ENCODE measurements at places on chromosomes 4 and X. TPM values are rescaled to one million over a fixed set of nuclear protein-coding genes. Genes with fewer than 3 reads are reported as not detected.

The AREG gene
- total RNA-seq, result 1.8 TPM

The TMEM150C gene
- total RNA-seq, result 10.2 TPM

The PRRG1 gene
- 15.6 TPM for total RNA-seq

The RENBP gene
- total RNA-seq, result 4.4 TPM

The EFHC2 gene
- 6.1 TPM for total RNA-seq

The PNMA3 gene
- total RNA-seq, result 0.42 TPM

The XAGE1A gene
- not detected for total RNA-seq

The SORBS2 gene
- 83.4 TPM for total RNA-seq

The ASB9 gene
- total RNA-seq, result 3.4 TPM

The HMGB2 gene
- 94.1 TPM for total RNA-seq

The TMEM144 gene
- 30.3 TPM for total RNA-seq

The N4BP2 gene
- 64.7 TPM for total RNA-seq

The ODAM gene
- not detected for total RNA-seq

The CC2D2A gene
- total RNA-seq, result 40.5 TPM

The SLC49A3 gene
- total RNA-seq, result 2.1 TPM

The DUSP9 gene
- total RNA-seq, result 0.63 TPM

The NKX6-1 gene
- total RNA-seq, result not detected

The PAGE5 gene
- total RNA-seq, result not detected

The ERAS gene
- not detected for total RNA-seq

The KLF8 gene
- 9.6 TPM for total RNA-seq

The IL3RA gene
- total RNA-seq, result 2.5 TPM

The TCEAL6 gene
- total RNA-seq, result not detected

The ENAM gene
- total RNA-seq, result 0.32 TPM

The CT83 gene
- total RNA-seq, result not detected

The PCSK1N gene
- total RNA-seq, result 1.1 TPM

The SEPTIN11 gene
- total RNA-seq, result 199 TPM

The PLK4 gene
- total RNA-seq, result 21.6 TPM

The SPP1 gene
- 76.1 TPM for total RNA-seq

The BEX1 gene
- total RNA-seq, result 3.5 TPM

The OPRPN gene
- total RNA-seq, result not detected

The PTTG2 gene
- total RNA-seq, result 2.1 TPM

The CLDN24 gene
- not detected for total RNA-seq

The GAGE12H gene
- total RNA-seq, result not detected

The GRIA2 gene
- 16.4 TPM for total RNA-seq

The MTTP gene
- 0.95 TPM for total RNA-seq
